ENCODE measurements at places on chromosomes 16 and 17.

DNA sequence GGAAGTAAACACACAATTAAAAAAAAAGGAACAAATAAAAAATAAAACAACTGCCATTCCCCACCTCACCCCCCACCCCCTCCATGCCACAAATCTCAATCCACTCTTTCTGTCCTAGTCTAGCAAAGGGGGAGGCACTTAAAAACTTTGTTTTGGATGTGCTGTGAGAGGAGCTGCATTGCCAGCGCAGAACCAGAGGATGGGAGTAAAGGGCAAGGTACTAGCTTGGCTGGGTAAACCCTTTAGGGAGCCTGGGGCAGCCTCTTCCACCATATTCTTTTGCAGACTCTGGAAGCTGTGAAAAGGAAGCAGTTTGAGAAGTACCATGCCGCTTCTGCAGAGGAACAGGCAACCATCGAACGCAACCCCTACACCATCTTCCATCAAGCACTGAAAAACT lies 1.4 kb downstream of the MRPS7 start:
- DNase-seq, result no peak

DNA sequence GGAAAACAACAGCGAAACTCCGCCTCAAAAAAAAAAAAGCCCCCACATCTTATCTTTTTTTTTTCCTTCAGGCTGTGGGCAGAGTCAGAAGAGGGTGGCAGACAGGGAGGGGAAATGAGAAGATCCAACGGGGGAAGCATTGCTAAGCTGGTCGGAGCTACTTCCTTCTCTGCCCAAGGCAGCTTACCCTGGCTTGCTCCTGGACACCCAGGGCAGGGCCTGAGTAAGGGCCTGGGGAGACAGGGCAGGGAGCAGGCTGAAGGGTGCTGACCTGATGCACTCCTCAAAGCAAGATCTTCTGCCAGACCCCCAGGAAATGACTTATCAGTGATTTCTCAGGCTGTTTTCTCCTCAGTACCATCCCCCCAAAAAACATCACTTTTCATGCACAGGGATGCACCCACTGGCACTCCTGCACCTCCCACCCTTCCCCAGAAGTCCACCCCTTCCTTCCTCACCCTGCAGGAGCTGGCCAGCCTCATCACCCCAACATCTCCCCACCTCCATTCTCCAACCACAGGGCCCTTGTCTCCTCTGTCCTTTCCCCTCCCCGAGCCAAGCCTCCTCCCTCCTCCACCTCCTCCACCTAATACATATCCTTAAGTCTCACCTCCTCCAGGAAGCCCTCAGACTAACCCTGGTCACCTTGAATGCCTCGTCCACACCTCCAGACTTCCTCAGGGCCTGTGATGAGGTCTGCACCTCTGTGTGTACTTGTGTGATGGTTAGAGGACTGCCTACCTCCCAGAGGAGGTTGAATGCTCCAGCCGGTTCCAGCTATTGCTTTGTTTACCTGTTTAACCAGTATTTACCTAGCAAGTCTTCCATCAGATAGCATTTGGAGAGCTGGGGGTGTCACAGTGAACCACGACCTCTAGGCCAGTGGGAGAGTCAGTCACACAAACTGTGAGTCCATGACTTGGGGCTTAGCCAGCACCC lies 1.2 kb upstream of the HBA1 start:
- no peak for DNase-seq

DNA sequence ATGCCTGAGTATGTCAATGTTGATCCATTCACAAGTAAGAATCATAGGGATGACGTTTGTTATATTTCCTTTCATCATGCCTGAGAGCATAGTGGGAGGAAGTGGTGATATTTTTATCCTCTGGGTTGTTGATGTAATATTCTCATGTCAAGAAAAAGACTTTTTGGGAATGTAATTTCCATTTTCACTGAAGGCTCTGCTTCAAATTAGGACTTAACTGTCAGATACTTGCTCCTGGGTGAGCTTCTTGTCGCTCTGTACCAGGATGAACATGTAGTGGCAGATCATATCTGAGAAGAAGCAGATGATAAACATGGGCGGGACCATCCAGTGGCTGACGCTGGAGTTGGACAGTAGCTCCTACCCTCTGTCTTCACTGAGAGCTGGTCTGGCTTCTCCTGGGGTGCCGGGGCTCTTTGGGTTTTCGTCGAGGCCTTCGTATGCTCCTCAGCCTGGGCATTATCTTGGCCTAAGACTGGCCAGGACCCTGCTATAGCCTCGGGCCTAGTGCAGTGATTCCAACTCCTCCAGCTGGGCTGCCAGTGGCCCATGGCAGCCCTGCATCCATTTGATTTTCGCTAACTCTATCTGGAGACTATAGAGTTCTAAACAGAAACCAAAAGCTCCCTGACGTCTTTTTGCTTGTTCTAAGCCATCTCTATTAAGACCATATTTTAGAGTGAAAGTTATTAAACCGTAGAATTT lies 19.7 kb downstream of the CYB5B start:
- no peak for DNase-seq

DNA sequence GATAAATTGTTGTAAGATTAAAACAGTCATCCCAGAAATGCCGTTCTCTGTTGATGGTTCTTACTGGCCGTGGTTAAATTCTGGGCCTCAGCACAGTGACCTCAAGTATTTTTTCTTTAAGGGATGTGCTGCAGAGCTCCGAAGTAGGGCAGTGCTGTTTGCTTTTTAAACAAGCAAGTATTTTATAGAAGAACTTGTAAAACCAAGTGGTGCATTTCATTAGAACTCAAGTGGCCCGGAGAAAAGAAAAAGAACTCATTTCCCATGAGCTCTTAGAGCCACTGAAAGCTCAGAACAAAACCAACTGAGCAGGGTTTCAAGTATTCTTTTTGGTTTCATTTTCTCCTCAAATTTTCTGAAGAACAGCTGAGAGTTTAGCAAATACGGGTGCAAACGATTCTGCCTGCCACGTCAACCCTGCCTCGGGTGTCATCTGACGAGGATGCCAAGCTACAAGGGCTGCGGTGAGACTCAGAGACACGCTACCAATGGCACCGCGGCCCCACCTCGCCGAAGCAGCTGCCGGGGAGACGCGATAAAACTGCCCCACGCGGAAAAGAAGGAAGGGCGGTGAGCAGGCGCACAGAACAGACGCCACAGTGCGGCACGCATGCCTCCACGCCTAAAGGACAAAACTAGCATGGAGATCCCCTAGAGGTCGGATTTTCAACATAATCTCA lies 6.3 kb downstream of the LMF1 start:
- DNase-seq, result no peak

GRCh38 chr17:34171245-34171818 lies 83.8 kb upstream of the CCL2 start:
- DNase-seq, result no peak

GRCh38 chr16:10976634-10977033 lies 32.3 kb downstream of the CLEC16A start:
- no peak for DNase-seq

GRCh38 chr17:73888862-73889261 lies 244.6 kb upstream of the SDK2 start:
- no peak for DNase-seq
